ENCODE measurements at places on chromosomes 4 and X. TPM values are rescaled to one million over a fixed set of nuclear protein-coding genes. Genes with fewer than 3 reads are reported as not detected.

- H3K4me1 ChIP-seq: no peaks in the 10 kb centered on the region
- no peaks in the 10 kb centered on the region for H3K36me3 ChIP-seq
These were observed 314.7 kb upstream of the ATOH1 start for GRCh38 chr4:93513851-93514250.

GRCh38 chr4:25106363-25107151 is 53.7 kb downstream of the SEPSECS start:
- DNase-seq: no peak
- H3K27me3 ChIP-seq: peaks cover 4% of the 10 kb centered on the region
- H3K4me1 ChIP-seq: no peaks in the 10 kb centered on the region
- no peaks in the 10 kb centered on the region for H3K36me3 ChIP-seq
- no peak overlapping the region for H3K27ac ChIP-seq
- no peak overlapping the region for H3K4me3 ChIP-seq

- DNase-seq: no peak
- H3K27me3 ChIP-seq: no peaks in the 10 kb centered on the region
- no peak overlapping the region for H3K4me3 ChIP-seq
- no peak overlapping the region for H3K27ac ChIP-seq
These were observed 18.2 kb downstream of the ADD1 start for GRCh38 chr4:2861631-2862436.

Gene RPA4
- 0.86 TPM for total RNA-seq

DNA sequence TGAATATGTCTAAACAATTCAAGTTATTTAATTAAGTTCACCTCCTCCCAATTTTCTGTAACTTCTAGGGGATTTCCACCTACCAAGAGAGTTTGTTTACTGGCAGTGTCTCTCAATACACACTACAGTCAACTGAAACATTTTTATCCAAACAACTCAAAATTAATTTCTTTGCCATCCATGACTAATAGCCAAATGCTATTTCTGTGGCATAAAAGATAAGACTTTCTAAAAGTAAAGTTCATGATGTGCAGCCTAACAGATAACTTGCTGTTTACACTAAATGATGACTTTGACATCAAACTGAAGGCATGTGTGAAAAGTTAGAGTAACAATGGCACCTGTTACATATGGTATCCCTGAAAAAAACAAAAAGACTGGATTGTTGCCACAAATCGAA is 7.3 kb downstream of the TAB3 start:
- H3K27me3 ChIP-seq: peaks cover 4% of the 10 kb centered on the region
- peaks cover 52% of the 10 kb centered on the region for H3K4me1 ChIP-seq
- H3K27ac ChIP-seq: peak overlapping the region; percentile 77
- peak overlapping the region; percentile 55 for H3K4me3 ChIP-seq
- DNase-seq: no peak

DNA sequence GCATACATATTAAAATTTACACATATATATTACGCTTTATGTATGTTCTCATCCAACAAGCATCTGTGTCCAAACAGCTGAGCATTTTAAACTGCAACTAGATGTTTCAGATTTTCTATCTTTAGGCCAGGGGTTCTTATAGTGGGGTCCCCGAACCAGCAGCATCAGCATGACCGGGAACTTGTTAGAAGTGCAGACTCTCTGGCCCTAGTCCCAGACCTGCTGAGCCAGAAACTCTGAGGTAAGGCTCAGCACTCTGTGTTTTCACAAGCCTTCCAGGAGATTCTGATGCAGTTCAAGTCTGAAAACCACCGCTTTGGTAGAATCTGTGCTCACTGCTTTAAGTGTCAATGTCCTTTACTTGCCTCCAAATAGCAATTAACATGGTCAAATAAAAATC is 266.2 kb upstream of the CASK start:
- H3K4me3 ChIP-seq: no peak overlapping the region
- peaks cover 5% of the 10 kb centered on the region for H3K4me1 ChIP-seq
- H3K36me3 ChIP-seq: peaks cover 3% of the 10 kb centered on the region
- H3K27ac ChIP-seq: no peak overlapping the region
- peaks cover 27% of the 10 kb centered on the region for H3K27me3 ChIP-seq
- no peak for DNase-seq

Gene IL15
- total RNA-seq: 2.1 TPM

Measured in activated T-cell treated with anti-CD3 and anti-CD28 coated beads, Interleukin-2, amount 50 U/mL, for 72 hours (primary cell).